Naive thymus-derived CD8-positive, alpha-beta T cell (primary cell): ENCODE measurements at places on chromosomes 1 and 21.

DNA sequence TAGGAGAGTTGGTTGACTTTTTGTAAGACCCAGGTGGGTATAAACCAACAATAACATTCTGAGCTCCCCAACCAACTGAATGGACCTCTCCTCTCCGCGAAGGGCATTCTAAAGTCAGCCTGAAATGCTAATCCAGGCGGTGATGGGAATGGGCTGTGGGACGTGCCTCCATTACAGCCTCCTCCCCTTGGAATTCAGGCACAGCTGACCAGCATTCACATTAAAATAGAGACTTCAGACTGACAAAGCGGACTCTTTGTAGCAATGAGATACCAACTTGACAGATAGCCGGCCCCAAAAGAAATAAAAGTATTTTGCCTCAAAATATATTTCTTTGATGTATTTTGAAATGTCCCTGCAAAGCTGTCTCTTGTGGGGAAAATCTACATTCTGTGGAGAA, 101.7 kb downstream of the KIF26B start:
- peaks cover 3% of the 10 kb centered on the region for H3K4me1 ChIP-seq
- no peak overlapping the region for H3K27ac ChIP-seq
- peaks cover 6% of the 10 kb centered on the region for H3K36me3 ChIP-seq
- peaks cover 17% of the 10 kb centered on the region for H3K27me3 ChIP-seq
- DNase-seq = no peak

DNA sequence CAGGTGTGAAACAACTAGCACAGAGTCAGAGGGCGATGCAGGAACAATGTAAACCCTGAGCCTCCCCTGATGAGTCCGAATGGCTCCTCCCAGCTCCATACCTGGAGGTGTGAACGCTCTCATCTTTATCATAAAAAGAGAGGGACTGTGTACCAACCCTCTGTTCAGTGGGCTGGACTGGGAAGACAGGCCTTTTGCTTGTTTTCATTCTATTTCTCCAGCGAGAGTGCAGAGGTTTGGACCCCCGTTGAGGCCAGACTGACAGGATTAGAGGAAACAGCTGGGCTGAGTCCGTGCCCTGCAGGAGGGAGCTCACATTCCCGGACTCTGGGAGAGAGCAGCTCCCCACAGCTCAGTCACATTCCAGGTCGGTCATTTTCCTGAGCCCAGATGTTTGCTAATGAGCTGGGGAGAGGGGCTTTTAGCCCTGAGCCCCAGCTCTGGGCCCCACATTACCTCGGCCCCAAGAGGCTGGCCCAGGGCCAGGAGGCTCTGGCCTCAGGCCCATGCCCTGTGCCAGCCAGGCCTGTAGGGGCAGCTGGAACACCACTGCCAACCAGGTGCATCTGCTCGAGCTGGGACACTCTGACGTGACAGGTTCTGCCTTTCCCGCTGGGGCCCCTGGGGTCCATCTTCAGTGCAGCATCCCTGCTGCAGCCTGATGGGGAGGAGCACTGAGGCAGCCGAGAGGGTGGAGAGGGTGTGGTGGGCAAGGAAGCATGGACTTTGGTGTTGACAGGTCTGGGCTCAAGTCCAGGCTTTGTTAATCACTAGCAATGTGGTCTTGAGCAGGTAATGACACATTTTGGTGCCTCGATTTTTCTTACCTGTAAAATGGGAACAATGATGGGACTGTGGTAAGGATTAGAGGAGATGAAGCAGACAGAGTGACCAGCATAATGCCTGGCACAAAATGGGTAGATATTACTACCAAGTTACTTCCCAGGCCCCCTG, 3.5 kb upstream of the NBL1 start:
- H3K27ac ChIP-seq = no peak overlapping the region
- H3K4me1 ChIP-seq = peaks cover 9% of the 10 kb centered on the region
- H3K4me3 ChIP-seq = no peak overlapping the region

GRCh38 chr1:9542430-9542829, 3.2 kb downstream of the SLC25A33 start:
- peak overlapping the region; percentile 35 for H3K4me3 ChIP-seq
- DNase-seq = no peak
- no peaks in the 10 kb centered on the region for H3K36me3 ChIP-seq
- no peak overlapping the region for H3K27ac ChIP-seq
- peaks cover 55% of the 10 kb centered on the region for H3K4me1 ChIP-seq

- no peaks in the 10 kb centered on the region for H3K27me3 ChIP-seq
- H3K36me3 ChIP-seq = peaks cover 13% of the 10 kb centered on the region
- DNase-seq = no peak
- no peak overlapping the region for H3K27ac ChIP-seq
- no peaks in the 10 kb centered on the region for H3K4me1 ChIP-seq
These were observed 11.8 kb upstream of the RNPC3 start for GRCh38 chr1:103513711-103514110.

- H3K4me3 ChIP-seq = no peak overlapping the region
- no peak overlapping the region for H3K27ac ChIP-seq
- peaks cover 12% of the 10 kb centered on the region for H3K27me3 ChIP-seq
- peaks cover 27% of the 10 kb centered on the region for H3K4me1 ChIP-seq
These were observed 660 bp downstream of the CD1C start for GRCh38 chr1:158290321-158290844.

GRCh38 chr1:224720216-224720615, 104.1 kb downstream of the CNIH3 start:
- DNase-seq = no peak
- no peaks in the 10 kb centered on the region for H3K36me3 ChIP-seq
- H3K4me1 ChIP-seq = peaks cover 13% of the 10 kb centered on the region
- H3K27me3 ChIP-seq = peaks cover 13% of the 10 kb centered on the region
- H3K4me3 ChIP-seq = no peak overlapping the region
- no peak overlapping the region for H3K27ac ChIP-seq

- peaks cover 28% of the 10 kb centered on the region for H3K36me3 ChIP-seq
- peaks cover 38% of the 10 kb centered on the region for H3K4me1 ChIP-seq
- H3K4me3 ChIP-seq = peak overlapping the region; percentile 61
- peak; percentile 14 for DNase-seq
- H3K27ac ChIP-seq = peak overlapping the region; percentile 94
- H3K27me3 ChIP-seq = no peaks in the 10 kb centered on the region
These were observed 1.3 kb downstream of the KRTAP12-3 start for GRCh38 chr21:44658913-44659595.

DNA sequence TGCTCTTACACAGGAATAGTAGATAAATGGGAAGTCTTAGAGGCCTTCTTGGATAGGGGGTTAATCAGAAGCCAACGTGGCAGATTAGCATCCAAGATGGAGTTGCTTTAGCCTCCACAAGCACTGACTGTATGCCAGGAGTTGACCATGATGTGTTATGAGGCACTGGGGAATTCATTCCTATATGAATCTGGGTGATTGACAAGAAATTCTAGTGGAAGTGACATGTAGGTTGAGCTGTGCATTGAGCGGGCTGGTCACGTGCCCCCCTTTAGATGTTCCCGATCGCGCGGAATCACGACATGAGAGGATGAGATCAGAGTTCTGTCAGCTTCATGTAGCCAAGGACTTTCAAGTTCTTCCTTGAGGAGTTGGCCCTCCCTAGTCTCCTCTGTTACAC, 31.7 kb downstream of the GALNT2 start:
- H3K27ac ChIP-seq = no peak overlapping the region
- H3K4me3 ChIP-seq = no peak overlapping the region
- H3K4me1 ChIP-seq = peaks cover 27% of the 10 kb centered on the region
- H3K36me3 ChIP-seq = peaks cover 3% of the 10 kb centered on the region
- H3K27me3 ChIP-seq = no peaks in the 10 kb centered on the region
- DNase-seq = no peak

DNA sequence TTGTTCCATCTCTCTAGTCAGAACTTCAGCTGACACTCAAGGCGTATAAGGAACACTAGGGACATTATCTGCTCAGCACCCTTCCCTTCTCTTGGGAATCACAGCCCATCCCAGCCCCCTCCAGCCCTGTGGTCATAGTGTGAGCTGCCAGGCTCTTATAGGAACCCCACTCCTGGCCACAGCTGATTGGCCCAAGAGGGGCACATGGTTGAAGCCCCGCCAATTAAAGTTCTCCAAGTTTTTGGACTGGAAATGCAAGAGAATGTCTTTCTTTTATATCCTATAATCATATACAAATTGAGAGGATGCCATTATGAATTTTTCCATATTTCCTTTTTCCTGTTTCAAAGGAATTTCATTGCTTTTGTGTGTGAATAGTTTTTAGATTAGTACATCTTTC, 40.7 kb downstream of the FOXO6 start:
- DNase-seq = no peak
- peaks cover 4% of the 10 kb centered on the region for H3K36me3 ChIP-seq
- no peak overlapping the region for H3K27ac ChIP-seq
- H3K4me1 ChIP-seq = no peaks in the 10 kb centered on the region
- H3K27me3 ChIP-seq = peaks cover 21% of the 10 kb centered on the region

- H3K4me3 ChIP-seq = peak overlapping the region; percentile 69
- peaks cover 82% of the 10 kb centered on the region for H3K4me1 ChIP-seq
- DNase-seq = no peak
- H3K36me3 ChIP-seq = peaks cover 73% of the 10 kb centered on the region
- H3K27ac ChIP-seq = peak overlapping the region; percentile 86
These were observed 9.2 kb downstream of the CAP1 start for GRCh38 chr1:40049725-40050124.

DNA sequence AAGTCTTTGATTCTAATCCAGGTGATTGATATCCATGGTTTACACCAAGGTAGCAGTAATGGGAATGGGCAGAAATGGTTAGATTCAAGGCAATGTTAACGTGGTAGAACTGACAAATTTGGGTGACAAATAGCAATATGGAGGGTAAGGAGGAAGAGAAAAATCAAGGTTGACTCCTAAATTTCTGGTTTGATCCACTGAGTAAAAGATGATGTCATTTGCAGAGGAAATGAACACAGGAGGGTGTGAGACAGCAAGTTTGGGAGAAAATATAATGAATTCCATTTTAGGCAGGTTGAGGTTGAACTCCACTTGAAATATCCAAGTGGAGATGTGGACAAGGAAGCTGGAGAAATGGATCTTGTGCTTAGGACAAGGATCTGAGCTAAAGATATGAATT, 170.9 kb upstream of the CAMK1G start:
- peaks cover 57% of the 10 kb centered on the region for H3K27me3 ChIP-seq
- H3K4me1 ChIP-seq = no peaks in the 10 kb centered on the region
- no peak overlapping the region for H3K4me3 ChIP-seq
- H3K27ac ChIP-seq = no peak overlapping the region
- no peak for DNase-seq

GRCh38 chr1:245301921-245302320, 147.1 kb downstream of the KIF26B start:
- no peaks in the 10 kb centered on the region for H3K4me1 ChIP-seq
- H3K27me3 ChIP-seq = peaks cover 7% of the 10 kb centered on the region
- no peak for DNase-seq
- H3K27ac ChIP-seq = no peak overlapping the region
- H3K36me3 ChIP-seq = no peaks in the 10 kb centered on the region
- H3K4me3 ChIP-seq = no peak overlapping the region

- H3K27me3 ChIP-seq = peaks cover 65% of the 10 kb centered on the region
- H3K27ac ChIP-seq = no peak overlapping the region
- no peak for DNase-seq
- no peaks in the 10 kb centered on the region for H3K36me3 ChIP-seq
These were observed 67.3 kb upstream of the LAPTM5 start for GRCh38 chr1:30824736-30825429.

GRCh38 chr1:156435545-156436140, 64.9 kb downstream of the MEF2D start:
- H3K27me3 ChIP-seq = peaks cover 100% of the 10 kb centered on the region
- no peak overlapping the region for H3K27ac ChIP-seq
- H3K36me3 ChIP-seq = no peaks in the 10 kb centered on the region
- DNase-seq = peak; percentile 16
- peaks cover 31% of the 10 kb centered on the region for H3K4me1 ChIP-seq

- no peaks in the 10 kb centered on the region for H3K27me3 ChIP-seq
- no peaks in the 10 kb centered on the region for H3K36me3 ChIP-seq
- DNase-seq = no peak
- H3K4me3 ChIP-seq = no peak overlapping the region
- no peak overlapping the region for H3K27ac ChIP-seq
- H3K4me1 ChIP-seq = peaks cover 7% of the 10 kb centered on the region
These were observed 9.4 kb upstream of the PGD start for GRCh38 chr1:10389271-10389973.

DNA sequence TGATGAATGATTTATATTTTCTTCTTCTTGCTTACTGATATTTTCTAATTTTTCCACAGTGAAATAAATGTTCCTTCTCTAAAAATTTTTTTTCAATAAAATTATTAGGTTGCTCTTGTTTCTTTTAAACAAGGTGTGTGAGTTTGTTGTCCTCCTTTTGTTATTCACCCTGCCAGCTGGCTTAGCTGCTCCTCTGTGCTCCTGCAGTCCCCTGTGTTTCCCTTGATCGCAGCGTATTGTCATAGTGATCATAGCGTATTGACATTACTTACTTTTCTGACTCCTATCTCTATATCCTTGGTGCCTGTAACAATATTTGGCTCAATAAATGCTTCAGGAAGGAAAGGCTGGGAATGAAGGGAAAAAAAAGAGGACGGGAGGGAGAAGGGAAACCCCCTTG, 24.9 kb upstream of the PODN start:
- H3K4me1 ChIP-seq = peaks cover 2% of the 10 kb centered on the region
- DNase-seq = no peak
- peaks cover 31% of the 10 kb centered on the region for H3K36me3 ChIP-seq
- no peaks in the 10 kb centered on the region for H3K27me3 ChIP-seq

DNA sequence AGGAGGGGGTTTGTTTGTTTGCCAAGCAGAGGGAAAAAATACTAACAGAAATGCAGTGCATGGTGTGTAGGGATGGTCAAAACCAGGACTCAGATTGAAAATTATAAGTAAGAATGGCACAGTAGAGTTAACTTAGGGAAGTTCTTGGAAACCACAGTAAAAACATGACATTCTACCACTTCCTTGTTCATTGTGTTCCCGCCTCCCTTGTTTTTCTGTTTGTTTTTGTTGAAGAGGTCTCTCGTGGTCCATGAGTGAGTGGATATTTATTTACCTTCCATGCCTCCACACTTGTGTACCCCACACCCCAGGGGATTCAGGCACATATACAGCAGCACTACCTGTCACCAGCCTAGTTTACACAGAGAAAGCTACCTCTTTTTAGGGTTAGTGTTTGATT, 69.6 kb downstream of the OLFML2B start:
- peaks cover 16% of the 10 kb centered on the region for H3K36me3 ChIP-seq
- H3K4me3 ChIP-seq = no peak overlapping the region
- no peak for DNase-seq
- no peaks in the 10 kb centered on the region for H3K27me3 ChIP-seq
- peak overlapping the region; percentile 87 for H3K27ac ChIP-seq

DNA sequence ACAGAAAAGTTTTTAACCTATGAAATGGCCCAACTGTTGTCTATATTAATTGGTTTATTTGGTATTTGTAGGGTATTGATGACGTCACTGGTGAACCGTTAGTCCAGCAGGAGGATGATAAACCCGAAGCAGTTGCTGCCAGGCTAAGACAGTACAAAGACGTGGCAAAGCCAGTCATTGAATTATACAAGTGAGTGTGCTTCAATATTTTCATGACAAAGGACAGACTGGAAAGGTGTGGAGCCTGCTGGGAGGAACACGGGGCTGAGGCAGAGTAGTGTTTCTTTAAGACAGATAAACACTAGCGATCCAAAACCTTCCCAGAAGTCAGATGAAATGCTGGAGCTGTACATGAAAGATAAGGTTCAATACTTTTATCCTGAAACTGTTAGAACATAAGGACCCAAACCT, 76.7 kb downstream of the AK4 start:
- H3K27ac ChIP-seq = no peak overlapping the region
- DNase-seq = no peak
- no peak overlapping the region for H3K4me3 ChIP-seq
- H3K27me3 ChIP-seq = peaks cover 1% of the 10 kb centered on the region
